ENCODE measurements at places on chromosomes 7 and 10.

GRCh38 chr7:45031829-45032228 lies 31.8 kb downstream of the CCM2 start:
- no peak for DNase-seq

DNA sequence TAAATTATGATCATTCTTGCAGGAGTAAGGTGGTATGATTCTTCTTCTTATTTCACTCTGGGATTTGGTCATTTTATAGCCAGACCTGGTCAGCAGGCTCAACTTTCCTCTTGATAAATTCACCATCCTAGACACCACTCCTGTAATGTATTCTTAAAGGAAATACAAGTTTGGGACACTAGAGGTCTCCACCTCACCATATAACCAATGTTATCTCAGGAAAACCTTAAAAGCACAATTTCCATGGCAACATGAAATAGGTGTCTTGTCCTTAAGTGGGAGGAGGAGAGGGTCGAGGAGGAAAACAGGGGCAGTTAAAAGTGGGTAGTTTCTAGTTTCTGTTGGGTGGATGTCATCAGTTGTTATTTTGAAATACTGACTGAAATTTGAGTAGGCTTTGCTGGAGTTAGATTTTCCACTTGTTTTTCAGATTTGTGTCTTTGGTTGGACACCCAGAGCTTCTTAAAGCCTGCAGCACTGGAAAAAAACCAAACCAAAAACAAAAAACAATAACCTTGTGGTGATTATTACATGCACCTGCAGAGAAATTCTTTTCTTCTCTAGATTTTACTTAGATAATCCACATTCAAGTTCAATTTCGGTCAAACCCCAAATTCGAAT lies 163.1 kb downstream of the PRKCQ start:
- DNase-seq: no peak

GRCh38 chr10:11066520-11066919 lies 48.8 kb downstream of the CELF2 start:
- DNase-seq: no peak

DNA sequence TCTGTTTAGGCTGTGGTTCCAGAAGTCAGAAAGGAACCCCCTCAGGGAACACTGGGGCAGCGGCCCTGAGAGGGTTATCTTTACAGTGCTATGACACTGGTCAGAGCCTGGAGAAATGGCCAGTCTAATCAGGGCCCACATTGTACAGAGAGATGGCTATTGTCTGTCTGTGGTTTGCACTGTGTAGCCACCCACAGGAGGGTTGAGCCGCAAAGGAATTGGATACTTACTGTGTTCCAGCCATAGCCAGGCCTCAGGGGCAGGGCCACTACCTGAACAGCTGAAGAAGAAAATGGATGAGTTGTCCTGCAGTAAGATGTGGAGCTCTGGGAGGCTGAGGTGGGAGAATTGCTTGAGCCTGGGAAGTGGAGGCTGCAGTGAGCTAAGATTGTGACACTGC lies 47.5 kb upstream of the PODXL start:
- no peak for DNase-seq

GRCh38 chr7:23100697-23101096 lies 4.9 kb upstream of the KLHL7 start:
- DNase-seq: no peak

- no peak for DNase-seq
Observed at GRCh38 chr7:14144538-14144937, 155.1 kb upstream of the ETV1 start.
